ENCODE measurements at places on chromosomes 2 and 18.
A peak's percentile ranks its signal among the peaks of the same experiment; 100 is the strongest.

GRCh38 chr2:112140899-112141625 is 2.9 kb downstream of the FBLN7 start:
- no peak for DNase-seq

DNA sequence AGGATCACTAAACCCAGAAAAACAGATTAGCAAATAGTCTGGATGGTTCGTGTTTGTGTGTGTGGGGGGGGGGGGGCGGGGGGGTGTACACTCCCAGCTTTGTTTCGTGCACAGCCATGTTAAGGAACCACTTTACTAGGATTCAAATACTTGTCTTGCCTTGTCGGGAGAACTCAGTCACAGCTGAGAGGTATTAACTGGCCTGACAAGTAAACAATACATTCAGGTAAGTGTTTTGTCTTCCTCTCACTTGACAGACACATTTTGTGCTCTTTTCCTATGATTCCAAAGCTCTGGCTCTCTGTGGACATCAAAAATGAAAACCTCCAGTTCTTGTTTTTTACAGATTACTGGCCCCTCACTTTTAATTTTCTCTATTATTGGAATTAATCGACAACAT is 173.5 kb downstream of the LRP1B start:
- no peak for DNase-seq

GRCh38 chr2:167929484-167929883 is 317.9 kb downstream of the STK39 start:
- no peak for DNase-seq

DNA sequence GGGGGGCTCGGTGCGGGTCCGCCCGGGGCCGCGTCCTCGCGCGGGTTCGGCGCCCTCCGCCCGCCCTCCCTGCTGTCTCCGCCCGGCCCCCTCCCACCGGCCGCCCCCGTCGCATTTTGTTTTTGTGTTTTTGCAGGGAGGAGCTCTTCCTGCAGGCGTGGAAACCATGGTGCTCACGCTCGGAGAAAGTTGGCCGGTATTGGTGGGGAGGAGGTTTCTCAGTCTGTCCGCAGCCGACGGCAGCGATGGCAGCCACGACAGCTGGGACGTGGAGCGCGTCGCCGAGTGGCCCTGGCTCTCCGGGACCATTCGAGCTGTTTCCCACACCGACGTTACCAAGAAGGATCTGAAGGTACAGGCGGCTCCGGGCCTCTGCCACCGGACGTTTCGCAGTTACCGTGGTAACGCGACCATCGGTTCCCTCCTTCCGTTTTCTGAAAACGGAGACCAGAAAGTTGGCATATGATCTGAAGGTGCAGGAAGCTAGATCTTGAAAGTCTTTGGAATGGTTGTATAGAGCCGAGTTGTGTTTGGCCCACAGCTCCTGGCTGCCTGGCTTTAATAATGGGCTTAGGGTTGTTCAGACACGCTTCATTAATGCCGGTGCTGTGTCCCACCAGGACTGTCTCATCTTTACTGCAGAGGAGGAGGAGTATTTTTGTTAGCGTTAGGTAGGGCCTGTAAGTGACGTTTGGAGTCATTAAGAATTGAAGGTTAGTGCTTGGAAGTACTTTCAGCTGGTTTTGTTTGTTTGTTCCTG is 891 bp downstream of the KDM3A start:
- peak; percentile 76 for DNase-seq

GRCh38 chr2:191012845-191013681 is 908 bp downstream of the STAT1 start:
- DNase-seq, result no peak

Measured in activated T-cell treated with anti-CD3 and anti-CD28 coated beads, Interleukin-2, amount 50 U/mL, for 72 hours (primary cell).